ENCODE measurements at places on chromosomes 12 and 14. TPM values are rescaled to one million over a fixed set of nuclear protein-coding genes. Genes with fewer than 3 reads are reported as not detected.

Gene RIPK3
- not detected for total RNA-seq

Gene FOXA1
- 3.4 TPM for total RNA-seq

Gene OVCH1
- total RNA-seq, result not detected

Gene PTPRB
- 1.0 TPM for total RNA-seq

Gene TAS2R43
- total RNA-seq, result 0.33 TPM

Gene KRT71
- not detected for total RNA-seq

Gene DRAM1
- 1.6 TPM for total RNA-seq

Gene NEUROD4
- not detected for total RNA-seq

Gene SMCO2
- total RNA-seq, result not detected

Gene CPSF6
- total RNA-seq, result 38.0 TPM

Gene RNASE7
- not detected for total RNA-seq

GRCh38 chr14:50055461-50056228, 60.7 kb downstream of the VCPKMT start:
- DNase-seq, result no peak

DNA sequence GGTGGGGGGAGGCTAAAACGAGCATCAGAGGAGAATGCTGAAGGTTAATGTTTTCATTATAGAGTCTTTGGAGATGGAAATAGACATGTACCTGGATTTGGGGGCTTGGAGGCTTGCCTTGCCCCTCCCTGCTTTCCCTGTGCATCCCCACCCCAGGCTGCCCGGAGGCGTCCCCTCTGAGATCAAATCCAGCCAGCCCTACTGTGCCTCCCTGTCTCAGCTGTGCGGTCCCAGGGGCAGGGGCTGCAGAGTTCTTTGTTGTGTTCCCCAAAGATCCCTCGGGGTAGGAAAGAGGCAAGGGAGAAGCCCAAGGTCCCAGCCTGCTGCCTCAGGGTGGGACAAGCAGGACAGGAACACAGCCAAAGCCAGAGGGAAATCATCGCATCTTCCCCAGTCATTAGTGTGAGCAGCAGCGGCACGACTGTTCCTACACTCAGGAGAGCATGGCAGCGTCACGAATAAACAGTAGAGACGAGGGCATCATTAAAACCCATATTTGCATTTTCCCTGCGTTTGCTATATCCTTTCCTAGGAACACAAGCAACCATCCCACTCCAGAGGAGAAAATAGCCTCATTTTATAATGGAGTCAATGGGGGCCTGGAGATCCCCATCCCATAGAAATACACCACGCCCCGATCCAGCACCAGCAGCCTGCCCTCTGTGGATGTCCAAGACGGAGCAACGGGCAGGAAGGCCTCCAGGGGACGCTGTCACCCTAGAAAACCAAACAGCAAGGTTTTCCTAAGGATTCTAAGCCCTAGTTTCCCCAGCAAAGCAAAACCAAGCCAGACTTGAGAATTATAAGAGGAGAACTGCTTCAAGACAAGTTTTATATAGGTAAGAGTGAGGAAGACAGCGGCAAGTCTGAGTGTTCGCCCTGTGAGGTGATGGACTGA, 32.4 kb downstream of the ANO2 start:
- DNase-seq, result peak; percentile 89

DNA sequence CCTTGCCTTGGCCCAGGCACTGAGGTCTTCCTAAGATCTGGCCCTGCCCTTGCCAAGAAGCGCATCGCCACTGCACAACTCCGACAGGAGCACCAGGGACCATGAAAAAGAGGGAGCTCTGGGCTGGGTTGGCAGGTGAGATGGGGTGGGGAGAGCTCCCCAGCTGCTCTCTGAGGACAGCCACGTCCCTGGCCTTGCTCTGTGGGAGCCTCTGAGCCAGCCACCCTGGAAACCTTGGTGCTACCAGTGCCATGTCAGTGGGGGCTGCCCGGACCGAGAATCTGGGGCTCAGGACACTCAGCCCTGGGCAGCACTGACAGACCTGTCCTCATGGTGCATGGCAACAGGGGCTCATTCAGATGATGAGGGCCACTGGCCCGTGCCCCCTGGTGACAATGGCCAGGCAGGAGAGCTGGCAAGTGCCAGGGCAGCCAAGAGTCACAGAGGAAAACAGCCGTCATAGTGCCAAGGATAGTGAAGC, 134.8 kb downstream of the ZFP36L1 start:
- DNase-seq, result no peak

GRCh38 chr12:119730381-119730780, 62.4 kb downstream of the PRKAB1 start:
- no peak for DNase-seq

DNA sequence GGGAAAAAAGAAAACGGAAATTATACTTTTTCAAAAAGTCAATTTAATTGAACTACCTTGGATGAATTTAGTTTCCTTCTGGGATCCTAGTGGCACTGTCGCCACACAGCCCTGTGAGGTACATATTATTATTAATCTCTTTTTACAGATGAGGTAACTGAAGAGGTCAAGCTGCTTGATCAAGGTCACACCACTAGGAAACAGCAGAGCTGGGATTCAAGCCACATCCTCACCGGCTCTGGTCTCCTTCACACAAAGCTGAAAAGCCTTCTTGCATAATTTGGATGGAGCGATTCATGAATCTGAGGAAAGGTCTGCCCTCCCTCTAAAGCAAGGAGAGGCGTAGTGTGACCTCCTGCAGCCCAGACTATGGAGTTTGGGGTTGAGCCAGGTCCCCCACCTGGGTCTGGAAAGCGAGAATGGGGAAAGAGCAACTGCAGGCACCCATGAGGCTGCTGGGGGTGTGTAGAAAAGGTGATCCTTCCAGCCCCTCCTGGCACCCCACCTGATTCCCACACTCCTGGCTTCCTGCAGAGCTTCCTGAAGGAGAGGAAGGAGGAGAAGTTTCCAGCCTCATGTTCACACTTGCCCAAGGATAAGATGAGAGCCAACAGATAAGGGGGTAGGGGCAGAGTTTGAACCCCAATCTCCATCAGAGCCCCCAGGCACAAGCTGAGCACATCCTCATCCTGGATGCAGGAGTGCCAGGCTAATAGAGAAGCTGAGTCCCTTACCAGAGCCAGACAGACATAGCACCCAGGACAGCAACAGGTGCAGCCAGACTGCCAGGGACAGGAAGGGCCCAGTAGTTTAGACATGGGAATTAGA, 3.9 kb upstream of the KRT79 start:
- DNase-seq, result no peak

DNA sequence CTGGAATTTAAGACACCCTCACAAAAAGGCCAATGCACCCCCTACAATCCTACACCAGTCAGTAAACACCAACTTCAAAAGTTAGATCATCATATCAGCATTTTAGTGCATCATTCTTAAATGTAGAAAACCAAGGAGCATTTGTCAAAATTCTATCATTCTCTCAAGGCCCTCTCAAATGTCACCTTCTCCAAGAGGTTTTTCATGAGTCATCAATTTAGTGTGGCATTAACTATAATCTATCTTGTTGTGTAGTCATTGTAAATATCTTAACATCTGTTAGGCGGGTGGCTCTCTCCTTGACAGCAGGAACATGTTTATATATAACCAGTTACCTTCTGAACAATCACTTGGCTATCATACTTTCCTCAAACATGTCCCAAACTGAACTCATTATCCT, 62.1 kb upstream of the G2E3 start:
- DNase-seq, result no peak

DNA sequence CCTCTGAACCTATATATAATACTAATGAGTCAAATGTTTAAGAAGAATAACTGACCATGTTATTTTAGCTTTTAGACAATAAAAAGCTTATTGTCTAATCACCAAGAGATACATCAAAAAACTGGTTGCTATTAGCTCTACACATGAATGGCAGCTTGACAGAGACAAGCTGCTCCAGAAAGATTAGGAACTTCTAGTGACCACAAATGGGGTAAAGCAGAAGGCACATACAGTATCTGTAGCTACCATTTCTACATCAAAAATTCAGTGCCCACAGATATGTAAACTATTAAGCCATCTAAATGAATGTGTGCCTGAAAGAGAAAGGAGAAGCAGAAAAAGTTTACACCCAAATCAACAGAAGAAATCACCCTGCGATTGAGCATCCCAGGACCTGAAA, 2.4 kb downstream of the AREL1 start:
- DNase-seq, result no peak

DNA sequence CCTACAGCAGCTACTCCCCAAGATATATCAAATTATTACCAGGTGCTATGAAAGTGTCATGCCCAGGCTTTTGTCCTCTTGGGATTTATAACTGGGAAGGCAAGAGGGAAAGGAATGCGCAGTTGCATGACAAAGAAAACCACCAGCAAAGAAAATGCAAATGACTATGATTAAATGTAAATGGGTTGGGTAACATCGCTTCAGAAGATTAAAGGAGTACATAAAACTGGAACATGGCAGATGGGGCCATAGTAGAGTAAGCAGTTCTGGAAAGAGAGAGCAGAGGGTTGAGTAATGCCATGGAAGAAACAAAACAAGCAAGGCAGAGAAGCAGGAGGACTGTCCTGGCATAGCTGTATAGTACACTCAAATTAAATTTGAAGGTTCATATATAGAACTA, 493.1 kb downstream of the NOVA1 start:
- DNase-seq, result peak; percentile 6

DNA sequence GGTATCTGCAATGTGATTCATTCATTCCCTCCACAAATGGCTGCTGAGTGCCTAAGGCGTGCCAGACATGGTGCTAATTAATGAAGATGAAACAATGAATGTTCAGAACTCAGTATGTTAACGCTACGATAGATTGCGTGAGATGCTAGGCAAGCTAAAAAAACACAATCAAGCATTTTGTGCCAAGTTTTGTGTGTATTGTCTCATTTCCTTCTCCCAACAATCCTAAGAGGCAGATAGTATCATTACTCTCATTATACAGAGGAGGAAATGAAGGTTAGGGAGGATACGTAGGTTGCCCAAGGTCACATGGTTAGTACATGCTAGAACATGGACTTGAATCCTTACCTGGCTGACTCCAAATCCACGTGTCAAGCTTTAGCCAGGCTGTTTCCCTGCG, 264.4 kb downstream of the EFCAB11 start:
- no peak for DNase-seq

- no peak for DNase-seq
Observed at GRCh38 chr14:50533806-50534205, 1.4 kb upstream of the MAP4K5 start.

- DNase-seq, result no peak
Observed at GRCh38 chr12:127542931-127543330, 724.0 kb upstream of the TMEM132C start.

DNA sequence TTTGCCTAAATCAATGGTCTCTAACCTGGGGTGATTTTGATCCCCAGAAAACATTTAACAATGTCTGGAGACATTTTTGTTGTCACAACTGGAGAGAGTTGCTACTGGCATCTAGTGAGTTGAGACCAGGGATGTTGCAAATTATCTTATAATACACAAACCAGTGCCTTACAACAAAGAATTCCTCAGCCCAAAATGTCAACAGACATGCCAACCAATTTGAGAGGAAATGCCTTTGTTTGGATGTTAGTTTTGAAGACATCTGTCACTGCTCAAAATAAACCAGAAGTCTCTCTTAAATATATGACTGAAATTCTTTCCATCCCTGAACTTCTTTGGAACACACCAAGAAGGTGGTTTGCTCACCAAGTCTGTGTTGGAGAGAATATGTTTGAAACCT, 336.9 kb upstream of the ATP2B1 start:
- DNase-seq, result no peak

GRCh38 chr14:72906879-72907278, 13.0 kb upstream of the DPF3 start:
- DNase-seq, result no peak

DNA sequence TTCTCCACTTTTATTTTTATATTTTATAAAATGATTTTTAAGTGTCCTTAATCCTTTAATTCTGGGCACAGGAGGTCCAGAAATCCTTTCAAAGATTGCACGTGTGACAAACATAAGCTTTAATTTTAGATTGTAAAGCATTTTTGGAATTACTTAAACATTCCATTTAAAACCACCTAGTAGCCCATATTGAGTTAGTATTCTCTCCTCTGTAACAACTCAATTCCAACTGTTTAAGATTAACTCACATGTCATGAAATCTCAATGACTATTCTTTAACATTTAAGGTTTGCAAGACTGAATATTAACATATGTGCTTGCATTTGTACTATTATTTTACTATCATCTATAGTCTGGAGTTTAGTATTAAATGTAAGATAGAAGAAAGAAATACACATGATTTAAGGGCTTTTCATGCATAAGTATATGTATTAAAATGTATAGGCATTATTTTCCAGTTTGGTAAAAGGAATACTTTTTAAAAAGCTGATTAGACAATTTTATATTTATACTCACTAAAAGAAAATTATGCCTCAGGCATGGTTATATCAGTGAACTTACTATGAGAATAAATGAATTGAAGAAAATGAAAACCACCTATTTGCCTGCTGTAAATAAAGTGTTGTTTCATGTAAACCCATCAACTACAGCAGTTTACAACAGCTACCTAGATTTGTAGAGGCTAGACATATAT, 776.9 kb downstream of the SLC6A15 start:
- DNase-seq, result no peak

DNA sequence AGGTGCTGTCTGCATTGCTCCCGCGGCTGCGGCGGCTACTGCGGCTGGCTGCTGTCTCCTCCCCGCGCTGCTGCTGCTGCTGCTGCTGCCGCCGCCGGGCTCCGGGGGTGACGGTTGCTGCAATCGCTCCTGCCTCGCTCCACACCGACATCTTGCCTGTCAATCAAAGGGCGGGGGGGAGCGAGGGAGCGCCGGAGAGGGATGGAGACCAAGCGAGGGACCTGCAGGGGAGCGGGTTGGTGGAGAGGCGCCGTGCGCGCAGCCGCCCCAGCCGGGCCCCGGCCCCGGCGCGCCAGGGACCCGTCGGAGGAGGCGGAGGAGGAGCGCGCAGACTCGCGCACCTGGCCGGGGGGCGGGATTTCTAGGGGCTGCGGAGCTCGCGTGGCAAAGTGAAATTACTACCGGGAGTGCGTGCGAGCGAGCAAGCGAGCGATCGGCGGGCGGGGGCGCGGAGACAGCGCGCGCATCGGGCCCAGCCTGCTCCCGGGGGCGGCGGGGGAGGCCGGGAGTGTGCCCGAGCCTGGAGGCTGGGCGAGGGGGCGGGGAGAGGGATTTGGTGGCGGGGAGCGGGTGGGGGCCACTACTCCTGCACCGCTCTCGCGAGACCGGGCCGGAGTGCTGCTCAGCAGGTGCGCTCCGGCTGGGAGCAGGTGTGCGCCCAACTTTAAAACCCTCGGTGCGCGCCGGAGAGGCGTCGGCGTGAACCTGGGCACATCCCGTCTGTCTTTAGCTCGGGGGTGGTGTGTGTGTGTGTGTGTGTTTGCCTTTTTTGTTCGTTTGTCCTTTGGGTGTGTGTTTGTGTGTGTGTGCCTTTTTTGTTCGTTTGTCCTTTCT, at the start of gene KSR2:
TSS of gene KSR2 (minus strand) at position 165 of the 834 bp plus-strand sequence. CDS start 735 bp downstream, outside the sequence.
- DNase-seq, result peak; percentile 97

DNA sequence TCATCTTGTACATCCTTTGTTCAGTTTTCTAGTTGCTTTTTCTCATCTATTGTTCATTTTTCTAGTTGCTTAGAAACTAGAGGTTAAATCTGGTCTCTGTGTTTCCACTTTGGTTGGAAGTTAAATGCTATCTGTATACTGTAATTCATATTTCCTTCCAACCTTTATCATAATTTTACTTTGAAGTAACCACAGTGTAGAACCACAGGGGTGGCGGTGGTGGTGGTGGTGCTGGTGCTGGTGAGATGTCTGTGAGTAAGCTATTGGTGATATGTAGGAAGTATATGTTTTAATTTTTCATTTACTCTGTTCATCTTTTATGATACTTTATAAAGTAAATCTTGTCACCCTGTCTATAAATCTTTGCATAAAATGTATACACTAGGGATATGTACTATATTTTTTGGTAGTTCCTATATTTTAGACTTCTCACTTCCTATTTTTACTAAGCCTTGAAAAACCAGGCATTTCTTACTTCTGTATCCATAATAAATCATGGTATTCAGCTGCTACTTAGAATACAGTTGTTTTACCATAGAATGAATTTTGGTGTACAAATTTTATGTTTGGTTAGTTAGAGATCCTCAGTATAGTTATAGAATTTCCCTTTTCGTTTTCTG, 31.9 kb downstream of the CCDC91 start:
- DNase-seq, result no peak
